Ecto neural progenitor cell (in vitro differentiated cells): ENCODE measurements at places on chromosomes 3 and 15.

DNA sequence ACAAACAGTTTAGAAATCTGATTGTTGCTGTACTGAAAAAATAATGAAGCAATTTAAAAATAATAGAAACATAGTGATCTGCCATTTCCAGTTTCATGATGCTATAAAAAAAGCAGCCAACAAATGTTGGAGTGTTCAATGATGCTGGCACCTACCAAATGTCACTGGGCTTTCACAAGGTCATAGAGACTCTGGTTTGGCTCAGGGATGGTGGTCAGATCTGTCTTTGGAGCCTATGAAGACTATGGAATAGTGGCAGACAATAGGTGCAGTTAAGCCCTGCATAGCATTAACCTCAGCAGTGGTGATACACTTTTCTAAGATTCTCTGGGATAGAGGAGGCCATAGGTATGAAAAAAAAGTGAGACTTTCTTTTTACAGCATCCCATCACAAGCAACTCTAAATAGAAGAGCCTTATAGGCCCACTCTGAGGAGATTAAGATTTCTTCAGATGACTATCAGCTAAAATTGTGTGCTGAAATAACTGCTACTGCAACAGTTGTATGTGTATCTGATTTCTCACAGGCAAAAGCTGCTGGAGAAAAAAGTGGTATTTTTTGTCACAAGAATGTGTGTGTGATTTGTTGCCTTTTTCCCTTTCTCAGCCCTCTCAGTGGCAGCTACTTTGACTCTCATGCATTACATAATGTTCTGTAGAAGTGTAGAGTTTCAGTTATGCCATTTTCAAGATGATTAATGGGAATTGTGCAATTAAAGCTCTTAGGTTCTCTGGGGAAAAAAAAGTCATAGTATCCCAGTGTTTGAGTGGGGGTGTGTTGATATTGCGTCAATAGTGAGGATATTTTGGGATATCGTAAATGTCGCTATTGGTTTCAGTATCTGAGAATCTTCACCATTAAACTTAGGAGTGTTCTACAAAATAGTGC is 137.4 kb downstream of the MBNL1 start:
- no peak for DNase-seq

GRCh38 chr3:43102773-43103480 is 3.0 kb downstream of the POMGNT2 start:
- no peak for DNase-seq

GRCh38 chr3:44114142-44114541 is 127.5 kb upstream of the TOPAZ1 start:
- peak; percentile 78 for DNase-seq

GRCh38 chr15:94844538-94845389 is 613.4 kb downstream of the MCTP2 start:
- DNase-seq, result peak; percentile 69

DNA sequence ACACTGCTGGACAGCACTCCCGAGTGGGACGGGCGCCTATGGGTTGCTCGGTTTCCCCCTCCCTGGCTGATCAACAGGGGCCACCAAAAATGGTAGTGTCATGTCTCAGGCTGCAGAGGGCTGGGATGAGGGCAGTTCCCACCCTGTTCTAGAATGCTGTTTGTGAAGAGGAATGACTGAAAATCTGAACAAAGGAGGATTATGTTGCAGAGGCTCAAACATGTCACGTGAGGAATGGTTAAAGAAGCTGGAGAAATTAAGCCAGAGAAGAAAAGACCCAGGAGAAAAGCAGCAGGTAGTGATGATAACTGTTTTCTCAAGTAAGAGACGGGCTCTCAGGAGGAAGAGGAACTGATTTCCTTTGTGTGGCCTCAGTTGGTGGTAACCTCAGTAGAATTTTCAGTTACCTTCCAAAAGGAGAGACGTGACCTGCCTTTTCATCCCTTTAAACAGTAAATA is 10.4 kb downstream of the SPG21 start:
- peak; percentile 54 for DNase-seq

- no peak for DNase-seq
These were observed 1246.5 kb downstream of the OTOL1 start for GRCh38 chr3:162743091-162743490.

- no peak for DNase-seq
These were observed 217.6 kb downstream of the SLCO3A1 start for GRCh38 chr15:92071045-92071634.

GRCh38 chr3:39166134-39166710 is 12.8 kb upstream of the CSRNP1 start:
- no peak for DNase-seq

GRCh38 chr3:192825657-192826200 is 91.9 kb downstream of the MB21D2 start:
- no peak for DNase-seq

GRCh38 chr3:52403271-52403841 is 41.5 kb downstream of the SEMA3G start:
- DNase-seq, result no peak
